Suppressor macrophage treated with lipopolysaccharide for 1 hour (primary cell): ENCODE measurements at places on chromosomes 7 and 10.

DNA sequence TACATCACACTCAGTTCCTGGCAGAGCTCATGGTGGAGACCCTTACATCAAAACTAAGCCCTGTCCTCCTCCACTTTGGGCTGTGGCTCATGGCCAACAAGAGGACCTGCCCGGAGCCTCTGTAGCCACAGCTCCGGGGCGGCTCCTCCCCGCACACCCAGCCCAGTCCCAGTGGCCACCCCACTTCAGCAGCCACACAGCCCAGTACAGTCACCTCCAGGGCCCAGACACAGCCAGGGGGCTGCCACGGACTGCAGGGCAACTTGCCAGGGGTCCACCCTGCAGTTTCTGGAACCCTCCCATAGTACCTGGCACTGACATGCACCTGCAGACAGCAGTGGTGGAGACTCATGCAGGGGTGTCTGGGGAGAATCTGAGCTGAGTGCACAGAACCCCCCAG, 11.8 kb downstream of the ADGRA1 start:
- no peak for DNase-seq

GRCh38 chr7:70919481-70920073, 212.4 kb upstream of the GALNT17 start:
- DNase-seq: no peak

- DNase-seq: no peak
These were observed 458.0 kb upstream of the GALNT17 start for GRCh38 chr7:70673778-70674570.

- no peak for DNase-seq
These were observed 731.5 kb downstream of the XPNPEP1 start for GRCh38 chr10:109191823-109192222.
